NCI-H510A treated with DMSO at 0.1 percent for 48 hours (cell line): ENCODE measurements at places on chromosomes 13 and 19.
A peak's percentile ranks its signal among the peaks of the same experiment; 100 is the strongest.

- DNase-seq = no peak
These were observed 3.8 kb upstream of the ATP1A3 start for GRCh38 chr19:41997851-41998229.

DNA sequence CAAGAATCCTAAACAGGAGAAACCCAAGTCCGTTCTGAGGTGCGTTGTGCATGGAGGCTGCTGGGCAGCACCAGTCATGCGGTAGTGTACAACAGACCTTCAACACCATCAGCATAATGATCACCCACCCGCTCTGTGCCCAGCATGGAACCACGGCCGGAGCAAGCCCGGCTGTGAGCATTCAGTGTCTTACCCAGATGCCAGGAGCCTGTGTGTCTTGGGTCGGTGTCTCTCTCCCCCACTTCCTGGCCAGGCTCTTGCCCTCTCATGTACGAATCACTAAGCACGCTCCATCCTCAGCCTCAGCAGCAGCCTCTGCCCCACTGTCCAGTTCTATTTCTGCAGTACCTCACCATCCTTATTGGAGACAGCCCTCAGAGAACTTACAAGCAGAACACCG lies 231.6 kb upstream of the IRS2 start:
- DNase-seq = no peak

GRCh38 chr13:33219926-33220325 lies 65.6 kb downstream of the STARD13 start:
- no peak for DNase-seq

DNA sequence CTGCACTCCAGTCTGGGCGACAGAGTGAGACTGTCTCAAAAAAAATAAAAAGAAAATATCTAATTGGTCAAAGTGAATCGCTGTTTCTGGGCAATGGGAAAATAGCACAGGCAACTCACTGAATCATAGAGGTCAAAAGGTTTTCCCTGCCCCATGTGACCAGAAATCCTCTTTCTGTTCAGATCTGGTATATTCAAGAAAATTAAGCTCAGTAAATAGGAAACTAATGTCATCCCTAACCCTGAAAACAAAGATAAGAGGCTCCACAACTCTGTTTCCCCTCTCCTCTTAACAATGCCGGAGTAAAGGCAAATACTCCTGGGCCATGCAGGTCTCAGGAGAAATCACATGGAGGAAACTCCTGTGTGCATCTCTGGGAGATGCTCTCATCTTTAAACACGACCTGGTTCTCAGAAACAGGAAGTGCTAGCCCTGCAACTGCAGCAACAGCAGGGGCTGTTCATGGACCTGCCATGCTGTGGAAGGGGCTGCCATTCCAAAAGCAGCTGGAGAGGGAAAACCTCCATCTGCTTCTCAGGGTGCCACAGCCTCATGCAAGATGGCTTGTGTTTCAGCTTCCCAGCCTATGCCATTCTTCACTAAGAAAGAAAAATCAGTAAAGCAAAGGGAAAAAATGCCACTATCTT lies 47.5 kb upstream of the SLC7A9 start:
- DNase-seq = no peak

DNA sequence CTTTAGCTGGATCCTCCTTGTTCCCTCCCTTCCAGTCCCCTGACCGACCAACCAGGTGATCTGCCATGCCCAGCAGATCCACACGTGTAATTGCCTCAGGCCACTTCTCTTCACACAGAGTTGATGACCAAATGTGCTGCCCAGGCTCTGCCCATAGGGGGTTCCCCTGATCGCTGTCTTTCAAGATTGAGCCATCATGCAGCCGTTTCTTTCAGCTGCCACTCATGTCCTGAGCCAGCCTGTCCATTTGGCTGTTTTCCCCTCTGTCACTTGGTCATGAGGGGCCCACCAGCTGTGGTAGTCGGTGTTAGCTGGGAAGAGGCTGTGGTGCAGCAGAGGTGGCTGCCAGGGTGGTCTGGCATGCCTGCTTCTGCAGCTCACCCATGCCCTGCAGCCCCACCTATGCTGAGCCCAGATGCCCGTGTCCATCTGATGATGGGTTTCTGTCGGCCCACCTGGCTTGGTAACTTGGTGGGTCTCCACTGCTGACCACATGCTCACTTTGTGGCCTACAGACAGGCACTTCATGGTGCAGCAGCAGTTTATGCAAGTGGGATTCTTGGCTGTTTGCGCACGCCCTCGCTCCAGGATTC lies 35.6 kb upstream of the GPR183 start:
- no peak for DNase-seq

DNA sequence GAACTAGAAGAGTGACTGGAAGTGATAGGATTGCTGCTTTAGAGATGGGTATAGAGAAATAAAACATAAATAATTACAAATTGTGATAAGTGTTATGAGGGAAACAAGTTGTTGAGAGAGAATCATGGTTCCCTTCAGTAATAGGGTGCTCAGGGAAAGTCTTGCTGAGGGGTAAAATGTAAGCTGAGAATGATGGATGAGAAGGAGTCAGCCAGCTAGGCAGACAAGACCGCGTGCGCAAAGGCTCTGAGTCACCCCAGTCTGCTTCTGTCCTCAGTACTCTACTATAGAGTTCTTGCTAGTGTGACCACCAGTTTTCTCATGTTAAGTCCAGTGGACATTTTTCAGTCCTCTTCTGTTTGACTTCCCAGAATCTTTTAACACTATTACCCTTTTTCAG lies 39.5 kb downstream of the PCCA start:
- DNase-seq = no peak

GRCh38 chr19:29645911-29646310 lies 19.4 kb upstream of the PLEKHF1 start:
- DNase-seq = no peak

GRCh38 chr19:6891761-6892385 lies 4.5 kb downstream of the ADGRE1 start:
- DNase-seq = no peak

DNA sequence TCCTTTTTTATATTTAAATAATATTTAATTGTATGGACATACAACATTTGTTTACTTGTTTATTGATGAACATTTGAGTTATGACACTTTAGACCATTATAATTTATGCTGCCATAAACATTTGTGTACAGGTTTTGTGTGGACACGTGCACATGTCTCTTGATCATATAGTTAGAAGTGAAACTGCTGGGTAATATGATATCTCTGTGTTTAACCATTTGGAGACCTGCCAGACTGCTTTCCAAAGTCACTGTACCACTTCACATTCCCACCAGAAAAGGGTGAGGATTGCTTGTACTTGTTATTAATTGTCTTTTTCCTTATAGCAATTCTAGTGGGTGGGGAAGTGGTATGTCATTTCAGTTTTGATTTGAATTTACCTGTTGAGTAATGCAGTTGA lies 145.6 kb upstream of the KLHL1 start:
- DNase-seq = peak; percentile 82

DNA sequence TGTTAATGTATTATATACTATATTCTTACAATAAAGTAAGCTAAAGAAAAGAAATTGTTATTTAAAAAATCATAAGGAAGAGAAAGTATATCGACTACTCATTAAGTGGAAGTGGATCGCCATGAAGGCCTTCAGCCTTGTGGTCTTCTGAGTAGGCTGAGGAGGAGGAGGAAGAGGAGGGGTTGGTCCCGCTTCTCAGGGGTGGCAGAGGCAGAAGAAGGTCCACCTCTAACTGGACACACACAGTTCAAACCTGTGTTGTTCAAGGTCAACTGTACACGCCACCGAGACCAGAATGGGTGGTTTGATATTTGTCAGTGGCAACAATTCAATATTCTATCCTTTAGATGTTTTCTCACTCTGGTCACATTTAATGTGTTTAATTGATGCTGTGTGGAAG lies 67.2 kb downstream of the ALOX5AP start:
- DNase-seq = no peak
